ENCODE measurements at places on chromosomes 12 and 14.
A peak's percentile ranks its signal among the peaks of the same experiment; 100 is the strongest.

GRCh38 chr12:126093908-126094307 lies 1028.7 kb downstream of the AACS start:
- no peak for DNase-seq

DNA sequence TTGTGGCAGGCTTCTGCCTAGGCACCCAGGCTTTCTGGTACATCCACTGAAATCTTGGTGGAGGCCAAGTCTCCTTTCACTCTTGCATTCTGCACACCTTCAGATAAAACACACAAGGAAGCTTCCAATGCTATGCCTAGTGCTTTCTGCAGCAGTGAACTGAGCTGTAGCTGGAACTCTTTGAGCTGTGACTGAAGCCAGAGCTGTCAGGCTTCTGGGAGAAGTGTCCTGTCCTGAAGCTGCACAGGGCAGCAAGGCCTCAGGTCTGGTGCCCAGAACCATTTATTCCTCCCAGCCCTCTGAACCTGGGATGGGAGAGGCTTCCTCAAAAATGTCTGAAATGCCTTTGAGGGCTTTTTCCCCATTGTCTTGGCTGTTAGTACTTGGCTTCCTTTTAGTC lies 941.7 kb downstream of the LRFN5 start:
- no peak for DNase-seq

- DNase-seq = no peak
Observed at GRCh38 chr14:34211732-34212131, 250.3 kb downstream of the SPTSSA start.

DNA sequence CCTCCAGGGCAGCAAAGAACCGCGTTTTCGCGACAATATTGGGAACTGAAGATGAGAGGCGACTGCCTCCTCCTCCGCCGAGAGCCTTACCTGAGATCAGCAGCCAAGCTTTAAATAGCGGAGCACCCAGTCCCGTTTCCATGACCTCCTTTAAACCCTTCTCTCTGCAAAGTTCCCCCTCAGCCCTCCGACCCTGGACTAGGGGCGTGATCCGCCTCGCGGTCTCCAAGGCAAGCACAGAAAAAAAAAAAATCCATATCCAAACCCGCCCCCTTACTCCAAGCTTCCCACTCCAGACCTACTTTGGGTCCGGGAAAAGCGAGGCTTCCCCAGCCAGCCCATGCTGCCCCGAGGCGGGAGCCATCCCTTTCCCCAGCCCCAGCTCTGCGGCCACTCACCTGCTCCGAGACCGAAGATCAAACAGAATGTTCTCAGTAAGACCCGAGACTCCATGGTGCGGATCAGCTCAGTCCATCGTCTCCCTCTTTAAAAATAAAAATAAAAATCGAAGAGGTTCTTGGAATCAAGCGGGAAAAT lies 630 bp downstream of the NELL2 start:
- no peak for DNase-seq

- no peak for DNase-seq
Observed at GRCh38 chr14:60642270-60643140, 6.8 kb downstream of the SIX1 start.

GRCh38 chr12:41442896-41443295 lies 254.8 kb downstream of the PDZRN4 start:
- no peak for DNase-seq

DNA sequence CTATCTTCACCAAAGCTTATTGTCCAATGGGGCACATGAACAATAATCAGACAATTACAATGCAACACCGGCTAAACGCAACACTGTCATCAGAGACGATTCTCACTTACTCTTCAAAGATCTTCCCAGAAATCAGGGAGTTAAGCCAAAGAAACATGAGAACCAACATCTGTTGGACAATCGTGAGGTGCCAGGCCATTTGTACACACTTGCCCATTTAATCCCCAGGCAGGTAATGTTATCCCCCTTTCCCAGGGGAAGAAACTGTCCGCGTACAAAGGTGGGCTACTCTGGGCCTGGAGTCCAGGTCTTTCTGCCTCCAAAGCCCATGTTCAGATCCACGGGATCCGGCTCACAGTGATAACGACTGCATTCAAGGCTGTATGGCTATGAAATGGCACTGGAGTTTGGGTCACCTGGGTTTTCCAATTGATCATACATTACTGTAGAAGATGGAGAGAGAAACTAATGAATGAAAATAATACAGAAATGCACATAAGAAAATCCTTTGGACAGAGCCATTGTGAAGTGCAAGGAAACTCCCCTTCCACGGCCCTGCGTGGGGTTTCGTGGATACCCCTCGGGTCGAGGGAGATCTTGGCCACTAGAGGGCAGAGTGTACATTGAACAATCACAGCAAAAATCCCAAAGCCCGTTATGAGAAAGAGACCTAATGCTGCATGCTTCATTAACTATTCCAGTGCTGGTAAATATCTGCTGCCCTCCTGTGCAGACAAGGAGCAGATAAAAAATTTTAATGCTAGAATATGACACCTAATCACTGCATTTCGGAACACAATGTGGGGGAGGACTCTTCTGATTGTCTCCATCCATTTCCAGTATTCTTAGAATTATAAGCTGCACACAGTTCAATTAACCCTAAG lies 111.4 kb downstream of the EGLN3 start:
- DNase-seq = peak; percentile 70

DNA sequence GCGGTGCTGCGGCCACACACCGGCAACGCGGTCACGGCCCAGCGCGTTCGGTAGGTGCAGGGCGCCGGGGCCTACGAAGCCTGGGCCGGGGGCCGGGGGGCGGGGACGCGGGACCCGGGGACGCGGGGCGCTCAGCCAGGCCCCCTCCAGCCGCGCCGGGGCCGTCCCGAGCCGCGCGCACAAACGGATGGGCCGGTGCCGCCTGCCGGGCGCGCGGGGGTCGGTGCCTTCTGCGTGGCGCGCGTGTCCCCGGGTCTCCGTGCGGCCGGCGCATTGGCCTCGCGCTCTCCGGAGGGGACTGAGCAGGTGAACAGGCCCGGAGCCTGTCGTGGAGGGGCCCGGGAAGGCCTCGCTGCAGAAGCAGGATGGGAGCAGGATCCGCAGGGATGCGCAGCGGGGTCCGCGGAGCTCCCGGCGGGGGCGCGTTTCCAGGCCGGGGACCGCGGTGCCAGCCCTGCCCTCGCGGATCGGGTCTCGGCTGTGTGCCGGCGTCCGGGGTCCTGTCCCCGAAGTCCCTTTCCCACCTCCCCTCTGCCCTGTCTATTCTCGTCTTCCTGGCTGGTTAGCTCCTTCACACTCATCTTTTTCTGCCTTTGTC lies 421 bp downstream of the GLT1D1 start:
- DNase-seq = no peak
